ENCODE measurements at places on chromosomes 12 and 14.

DNA sequence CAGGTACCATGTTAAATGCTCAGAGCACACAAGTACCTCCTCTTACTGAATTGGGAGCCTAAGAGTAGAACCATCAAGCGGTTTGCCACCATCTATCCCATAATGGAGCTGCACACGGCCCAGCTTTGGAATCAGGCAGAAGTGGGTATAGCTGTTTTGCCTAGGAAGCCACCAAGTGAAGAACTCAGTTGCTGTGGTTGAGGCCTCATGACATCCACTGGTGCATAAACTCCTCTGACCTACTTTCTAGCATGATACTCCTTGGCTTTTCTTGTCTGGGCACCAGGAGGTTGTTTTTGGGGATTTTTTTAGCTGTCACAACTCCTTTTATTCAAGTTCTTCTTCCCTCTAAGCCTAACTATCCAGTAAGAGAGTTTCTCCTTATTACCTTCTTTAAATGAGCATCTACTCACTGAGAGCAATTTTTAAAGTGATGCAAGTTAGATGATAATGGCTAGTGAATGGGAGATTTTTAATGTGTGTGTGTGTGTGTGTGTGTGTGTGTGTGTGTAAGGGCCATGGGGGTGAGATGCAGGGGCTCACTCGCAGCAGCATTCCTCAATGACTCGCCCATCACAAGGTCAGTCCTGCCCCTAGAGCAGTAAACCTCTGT lies 20.9 kb upstream of the KRAS start:
- no peak for DNase-seq

DNA sequence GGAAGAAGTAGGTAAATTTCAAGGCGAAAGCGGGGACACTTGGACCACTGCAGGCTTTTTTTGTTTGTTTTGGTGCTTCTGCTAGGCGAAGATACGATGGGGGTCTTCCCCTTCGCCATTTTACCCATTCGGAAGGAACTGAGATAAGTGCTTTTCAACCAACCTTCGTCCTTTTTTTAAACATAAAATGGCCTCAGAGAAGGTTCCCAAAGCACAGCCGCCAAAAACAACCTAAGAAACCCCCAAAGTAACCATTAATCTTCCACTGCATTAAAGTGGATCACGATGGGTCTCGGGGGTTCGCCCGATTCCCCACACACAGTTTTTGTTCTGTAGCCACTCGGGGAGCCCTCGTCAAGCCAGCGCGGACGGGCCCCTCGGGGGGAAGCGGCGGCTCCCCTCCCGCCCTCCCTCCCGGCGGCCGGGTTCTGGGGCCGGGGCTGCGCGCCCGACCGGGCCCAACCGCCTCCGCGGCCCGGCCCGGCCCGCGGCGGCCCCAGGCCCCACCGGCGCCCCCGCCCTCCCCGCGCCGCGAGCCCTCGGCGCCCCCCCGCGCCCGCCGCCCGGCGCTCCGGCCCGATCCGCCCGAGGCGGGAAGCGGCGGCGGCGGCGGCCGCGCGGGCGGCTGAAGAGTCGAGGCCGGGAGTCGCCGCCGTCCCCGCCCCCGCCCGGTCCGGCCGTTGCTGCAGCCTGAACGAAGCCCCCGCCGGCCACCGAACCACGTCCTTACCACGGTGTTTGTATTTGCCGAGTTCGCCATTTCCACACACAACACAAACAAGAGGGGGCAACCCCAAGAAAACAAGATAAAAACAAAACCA lies 790 bp downstream of the GTF2A1 start:
- DNase-seq = peak; percentile 66

DNA sequence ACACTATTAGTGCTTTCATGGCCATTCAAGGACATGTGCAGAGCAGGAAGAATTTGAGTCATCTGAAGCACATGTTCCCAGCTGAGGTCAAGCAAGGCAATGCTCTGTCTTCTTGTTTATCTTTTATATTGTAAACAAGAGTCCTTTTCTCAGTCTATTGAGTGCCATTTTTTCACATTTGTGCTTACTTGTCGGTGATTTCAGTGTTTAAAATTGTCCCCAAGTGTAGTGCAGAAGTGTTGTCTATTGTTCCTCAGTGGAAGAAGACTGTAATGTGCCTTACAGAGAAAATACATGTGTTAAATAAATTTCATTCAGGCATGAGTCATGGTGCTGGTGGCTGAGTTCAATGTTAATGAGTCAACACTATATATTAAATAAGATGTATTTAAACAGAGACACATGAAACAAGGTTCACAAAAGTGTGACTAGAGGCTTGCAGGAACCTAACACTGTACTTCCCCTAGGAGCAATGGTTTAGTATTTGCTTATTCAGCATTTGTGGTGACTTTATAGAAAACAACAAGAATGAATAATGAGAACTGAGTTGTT lies 391.1 kb downstream of the LRIG3 start:
- DNase-seq = no peak

GRCh38 chr12:116642683-116643082 lies 83.5 kb downstream of the MAP1LC3B2 start:
- peak; percentile 14 for DNase-seq

DNA sequence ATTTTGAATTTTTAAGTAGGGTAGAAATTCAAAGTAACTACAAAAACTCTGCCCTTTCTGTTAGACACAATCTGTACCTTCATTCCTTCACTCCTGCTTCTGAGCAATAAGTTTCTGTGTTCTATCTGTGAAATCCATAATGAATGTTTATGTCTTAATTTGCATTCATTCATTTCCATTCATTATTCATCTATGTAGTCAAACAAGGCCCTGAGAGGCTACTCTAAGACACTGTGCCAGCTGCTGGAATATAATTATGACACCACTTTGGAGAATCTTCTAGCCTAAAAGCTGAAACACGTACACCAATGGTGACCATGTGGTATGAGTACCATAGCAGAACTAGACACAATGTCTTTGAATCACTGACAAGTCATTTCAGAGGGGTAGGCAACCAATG lies 199.9 kb upstream of the FAR2 start:
- no peak for DNase-seq

- DNase-seq = no peak
These were observed 160.1 kb upstream of the TMPO start for GRCh38 chr12:98355322-98355721.

GRCh38 chr12:76247992-76248391 lies 100.2 kb downstream of the BBS10 start:
- DNase-seq = no peak

GRCh38 chr12:67517181-67517887 lies 131.2 kb upstream of the DYRK2 start:
- DNase-seq = peak; percentile 37

DNA sequence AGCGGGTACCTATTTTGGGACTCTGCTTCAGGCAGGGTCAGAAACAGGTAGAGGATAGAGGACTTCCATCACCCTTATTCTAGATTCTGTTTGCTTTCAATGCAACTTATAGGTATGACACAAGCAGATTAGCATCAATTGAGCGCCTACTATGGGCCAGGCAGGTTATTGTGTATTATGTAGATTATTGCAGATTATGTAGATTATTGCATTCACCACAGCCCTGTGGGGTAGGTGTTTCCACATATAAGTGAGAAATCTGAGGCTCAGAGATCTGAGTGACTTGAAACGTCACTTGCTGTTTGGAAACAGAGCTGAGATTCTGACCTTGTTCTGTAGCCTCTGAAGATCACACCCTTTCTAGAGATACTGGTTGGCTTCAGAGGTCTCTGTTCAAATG lies 25.7 kb upstream of the SERPINA4 start:
- no peak for DNase-seq

DNA sequence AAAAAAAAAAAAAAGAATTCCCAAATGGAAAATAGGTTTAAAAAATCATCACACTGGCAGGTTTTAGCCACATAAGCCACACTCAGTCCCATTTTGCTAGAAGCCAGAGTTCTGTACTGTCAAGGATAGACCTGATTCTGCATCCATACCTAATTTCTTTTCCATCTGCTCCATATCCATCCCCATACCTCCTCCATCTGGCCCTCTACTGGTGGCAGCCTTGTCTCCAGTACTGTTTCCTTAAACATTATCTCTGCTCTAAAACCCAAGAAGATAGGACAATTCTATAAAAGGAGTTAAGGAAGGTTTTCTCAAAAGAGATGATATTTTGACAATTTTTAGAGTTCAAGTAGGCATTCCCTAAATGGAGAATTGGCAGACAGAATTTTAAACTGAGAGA lies 26.0 kb upstream of the RXYLT1 start:
- no peak for DNase-seq

GRCh38 chr12:21073822-21074460 lies 57.1 kb upstream of the SLCO1B1 start:
- no peak for DNase-seq

- DNase-seq = no peak
These were observed 534.7 kb downstream of the RPS29 start for GRCh38 chr14:49051328-49052060.

DNA sequence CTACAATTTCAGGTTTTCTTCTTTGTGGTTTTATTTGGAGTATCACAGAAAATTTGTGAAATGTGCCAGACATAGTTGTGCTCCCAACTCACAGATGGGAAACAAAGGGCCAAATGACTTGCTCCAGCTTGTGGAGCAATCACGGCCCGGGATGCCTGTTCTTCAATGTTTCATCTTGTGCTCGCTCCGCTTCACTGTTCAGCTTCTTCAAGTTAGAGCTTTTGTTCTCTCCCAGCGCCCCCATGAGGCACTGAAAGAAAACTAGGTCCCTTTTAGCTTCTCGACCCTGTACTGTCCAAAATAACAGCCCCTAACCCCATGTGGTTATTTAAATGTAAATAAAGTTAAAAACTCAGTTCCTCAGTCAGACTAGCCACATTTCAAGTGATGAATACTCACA lies 187.9 kb upstream of the STXBP6 start:
- peak; percentile 1 for DNase-seq

GRCh38 chr14:54120260-54120659 lies 163.6 kb upstream of the BMP4 start:
- DNase-seq = no peak

GRCh38 chr12:6303071-6303470 lies 7.4 kb upstream of the PLEKHG6 start:
- DNase-seq = no peak

DNA sequence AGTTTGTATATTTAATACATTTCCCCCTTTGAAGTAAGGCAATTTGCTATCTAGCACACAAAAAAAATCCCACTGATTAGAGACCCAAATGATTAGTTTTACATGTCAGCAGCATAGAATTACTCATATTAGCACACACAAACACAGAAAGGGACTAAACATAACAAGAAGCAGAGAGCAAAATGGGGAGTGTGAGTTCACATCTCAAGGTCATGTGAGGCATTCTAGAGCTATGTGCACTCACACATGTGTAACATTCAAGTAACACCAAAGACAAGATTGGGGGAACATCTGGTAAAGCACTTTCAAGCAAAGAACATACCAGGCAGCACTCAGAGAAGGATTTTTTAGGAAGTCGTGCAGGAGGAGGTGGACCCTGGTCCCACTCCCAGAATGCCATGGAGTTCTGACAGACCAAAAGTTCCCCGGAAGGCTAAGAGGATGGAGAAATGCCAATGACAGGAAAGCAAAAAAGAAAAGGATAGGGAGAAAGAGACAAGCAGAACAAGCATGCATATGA lies 105.8 kb upstream of the SINHCAF start:
- DNase-seq = no peak

DNA sequence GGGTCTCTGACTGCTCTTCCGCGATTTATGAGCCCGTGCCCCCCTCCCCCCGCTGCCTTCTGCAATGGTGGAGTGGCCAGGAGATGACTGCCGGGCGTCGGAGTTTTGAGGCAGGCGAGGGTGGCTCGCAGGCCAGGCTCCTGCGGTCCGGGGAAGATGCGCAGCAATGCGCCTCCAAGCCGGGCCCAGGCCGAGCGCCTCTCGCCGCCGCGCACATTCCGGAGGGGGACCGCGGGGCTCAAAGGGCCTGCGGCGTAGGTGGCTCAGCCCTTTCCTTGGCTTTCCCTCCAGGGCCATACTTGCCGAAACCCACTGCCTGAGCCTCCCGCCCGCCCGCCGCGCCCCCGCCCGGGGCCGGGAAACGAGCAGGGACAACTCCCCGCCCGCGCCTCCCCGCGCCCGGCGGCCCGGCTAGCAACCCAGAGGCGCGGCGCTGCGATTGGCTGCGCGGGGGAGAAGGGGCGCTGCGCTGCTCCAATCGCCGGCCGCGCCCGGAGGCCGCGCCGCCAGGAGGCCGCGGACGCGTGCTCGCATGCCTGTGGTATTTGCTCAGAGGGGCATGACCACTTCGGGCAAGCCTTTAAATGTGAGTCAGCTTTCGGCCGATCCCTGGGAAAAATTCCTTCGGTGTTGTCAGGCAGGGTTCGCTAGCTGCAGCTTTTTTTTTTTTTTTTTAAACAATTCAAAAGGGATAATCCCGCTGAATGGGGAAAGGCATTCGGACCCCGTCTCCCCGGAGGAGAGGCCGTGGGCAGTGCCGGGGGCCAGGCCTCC lies 157.9 kb upstream of the PARP11 start:
- peak; percentile 64 for DNase-seq

DNA sequence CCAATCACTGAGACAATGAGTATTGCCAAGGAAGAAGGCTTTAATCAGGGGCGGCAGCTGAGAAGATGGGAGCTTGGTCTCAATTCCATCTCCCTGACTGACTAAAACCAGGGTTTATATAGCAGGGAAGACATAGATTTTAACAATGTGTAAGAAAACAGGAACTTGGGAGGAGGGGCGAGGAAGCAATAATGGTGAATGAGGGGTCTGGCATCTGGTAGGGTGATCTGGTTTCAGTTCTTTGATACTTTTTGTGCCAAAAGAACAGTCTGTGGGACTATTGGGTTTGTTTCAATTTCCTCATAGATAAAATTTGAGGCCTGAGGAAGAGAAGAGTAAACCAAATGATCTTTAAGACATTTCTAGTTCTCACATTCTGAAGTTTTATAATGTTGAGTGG lies 49.2 kb downstream of the FUT8 start:
- no peak for DNase-seq

DNA sequence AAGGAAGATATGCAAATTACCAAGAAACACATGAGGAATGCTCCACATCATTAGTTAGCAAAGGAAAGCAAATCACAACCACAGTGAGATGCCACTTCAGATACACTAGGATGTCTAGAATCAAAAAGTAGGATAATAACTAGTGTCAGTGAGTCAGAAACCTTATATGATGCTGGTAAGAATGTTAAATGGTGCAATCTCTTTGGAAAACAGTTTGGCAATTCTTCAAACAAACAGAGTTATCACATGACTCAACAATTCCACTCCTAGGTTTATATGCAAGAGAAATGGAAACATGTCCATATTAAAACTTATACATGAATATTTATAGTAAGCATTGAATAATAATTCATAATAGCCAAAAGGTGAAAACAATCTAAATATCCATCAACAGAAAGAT lies 220.9 kb downstream of the FOXG1 start:
- DNase-seq = no peak

GRCh38 chr12:26576266-26576665 lies 256.7 kb downstream of the ITPR2 start:
- no peak for DNase-seq

DNA sequence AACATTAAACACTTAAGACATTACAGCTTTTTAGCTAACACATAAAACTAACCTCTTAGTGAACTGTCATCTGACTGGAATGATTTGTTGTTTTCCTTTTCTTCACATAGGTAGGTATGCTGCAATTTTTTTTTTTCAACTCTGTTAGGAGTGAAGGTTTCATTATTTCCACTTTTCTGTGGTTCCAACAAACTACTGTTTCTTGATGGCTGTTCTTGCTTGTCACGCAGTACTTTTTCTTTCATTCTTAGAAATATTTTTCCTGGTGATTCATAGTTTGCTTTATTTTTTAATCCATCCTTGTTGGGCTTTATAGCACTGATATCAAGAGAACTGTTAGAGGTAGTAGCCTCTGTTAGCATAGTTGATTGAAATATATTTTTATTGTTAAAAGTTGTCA lies 6.3 kb downstream of the MIS18BP1 start:
- DNase-seq = no peak

GRCh38 chr14:31207287-31207754 lies 272 bp downstream of the HECTD1 start:
- DNase-seq = no peak

GRCh38 chr12:68671179-68671578 lies 15.6 kb upstream of the NUP107 start:
- no peak for DNase-seq

Data from hematopoietic multipotent progenitor cell treated with erythropoietin and hydrocortisone succinate and interleukin-3 and kit ligand, for 8 days (in vitro differentiated cells).